ENCODE measurements at places on chromosomes 13 and 19.

DNA sequence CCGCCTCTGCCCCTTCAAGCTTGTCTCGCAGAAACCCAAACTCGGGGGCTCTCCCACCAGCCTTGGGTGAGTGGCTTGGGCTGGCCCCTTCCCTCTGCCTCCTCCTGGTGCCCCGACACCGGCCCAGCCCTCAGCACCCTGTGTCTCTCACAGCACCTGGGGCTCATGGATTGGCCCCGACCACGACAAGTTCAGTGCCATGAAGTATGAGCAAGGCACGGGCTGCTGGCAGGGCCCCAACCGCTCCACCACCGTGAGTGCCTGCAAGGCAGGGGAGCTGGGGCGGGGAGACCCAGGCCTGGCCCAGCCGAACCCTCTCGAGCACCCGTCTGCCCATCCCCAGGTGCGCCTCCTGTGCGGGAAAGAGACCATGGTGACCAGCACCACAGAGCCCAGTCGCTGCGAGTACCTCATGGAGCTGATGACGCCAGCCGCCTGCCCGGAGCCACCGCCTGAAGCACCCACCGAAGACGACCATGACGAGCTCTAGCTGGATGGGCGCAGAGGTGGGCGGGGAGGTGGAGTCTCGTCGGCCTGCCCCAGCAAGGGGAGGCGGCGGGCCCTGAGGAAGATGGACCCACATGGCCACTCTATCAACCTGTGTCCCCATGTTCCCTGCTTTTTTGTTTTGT, 13.6 kb downstream of the PRKCSH start:
- H3K4me3 ChIP-seq = no peak overlapping the region
- peaks cover 6% of the 10 kb centered on the region for H3K4me1 ChIP-seq
- no peak for DNase-seq
- no peaks in the 10 kb centered on the region for H3K27me3 ChIP-seq

DNA sequence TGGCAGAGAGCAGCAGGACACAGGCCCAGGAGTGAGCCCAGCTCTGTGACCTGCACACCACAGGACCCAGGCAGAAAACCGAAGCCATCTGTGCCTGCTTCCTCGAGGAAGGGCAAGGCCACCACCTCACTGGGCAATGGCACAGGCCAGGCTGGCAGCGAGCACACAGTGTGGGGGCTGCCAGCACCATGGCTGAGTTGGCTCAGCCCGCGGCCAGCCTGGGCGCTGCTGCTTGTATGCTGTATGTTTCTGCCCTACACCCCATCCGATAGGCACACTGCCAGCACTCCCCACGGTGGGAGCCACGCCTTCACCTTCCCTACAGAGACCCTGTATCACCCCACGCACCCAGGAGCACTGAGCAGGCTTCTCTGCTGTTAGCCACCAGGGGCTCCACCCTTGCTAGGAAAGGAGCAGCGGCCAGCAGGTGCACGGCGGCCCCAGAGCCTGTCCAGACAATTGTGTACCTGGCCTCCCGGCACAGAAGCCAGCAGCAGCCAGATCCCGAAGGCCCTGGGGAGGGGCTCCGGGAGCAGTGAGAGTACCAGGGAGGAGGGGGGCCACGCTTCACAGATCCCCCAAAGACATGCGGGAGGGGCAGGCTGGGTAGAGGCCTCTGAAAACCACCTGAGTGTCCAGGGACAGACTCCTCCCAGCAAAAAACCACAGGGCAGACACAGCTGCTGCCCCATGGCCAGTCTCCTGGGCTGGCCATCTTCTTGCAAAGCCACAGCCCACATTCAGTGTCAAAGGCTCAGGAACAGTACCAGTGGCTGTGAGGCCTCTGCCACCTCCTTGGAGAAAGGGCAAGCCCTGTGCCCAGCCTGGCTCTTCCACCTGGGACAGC, 56.1 kb downstream of the MLLT1 start:
- H3K27me3 ChIP-seq = no peaks in the 10 kb centered on the region
- H3K4me3 ChIP-seq = no peak overlapping the region
- DNase-seq = no peak
- peaks cover 10% of the 10 kb centered on the region for H3K36me3 ChIP-seq

GRCh38 chr19:53992211-53992610, 774 bp downstream of the CACNG6 start:
- no peaks in the 10 kb centered on the region for H3K4me1 ChIP-seq
- no peaks in the 10 kb centered on the region for H3K36me3 ChIP-seq
- H3K27ac ChIP-seq = no peak overlapping the region
- H3K4me3 ChIP-seq = peak overlapping the region; percentile 64
- H3K27me3 ChIP-seq = peaks cover 2% of the 10 kb centered on the region
- DNase-seq = no peak

DNA sequence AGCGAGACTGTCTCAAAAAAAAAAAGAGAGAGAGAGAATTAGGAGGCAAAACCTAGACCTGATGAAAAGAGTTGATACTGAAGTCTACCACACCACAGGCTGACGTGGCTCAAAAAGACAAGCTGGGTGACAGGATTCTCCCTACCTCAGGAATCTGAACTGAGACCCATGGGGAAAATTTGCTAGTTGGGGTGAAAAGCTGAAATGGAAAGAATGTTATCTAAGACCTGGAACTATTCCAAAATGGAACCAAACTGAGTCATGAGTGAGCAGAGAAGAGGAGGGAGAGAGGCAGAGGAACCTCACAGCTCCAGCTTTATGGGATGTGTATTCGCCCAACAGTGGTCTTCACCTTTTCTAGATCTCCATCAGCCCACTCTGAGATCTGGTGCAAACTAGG, 11.7 kb downstream of the SMG9 start:
- H3K4me3 ChIP-seq = no peak overlapping the region
- no peaks in the 10 kb centered on the region for H3K4me1 ChIP-seq
- H3K27me3 ChIP-seq = no peaks in the 10 kb centered on the region

GRCh38 chr13:91058066-91058465, 289.4 kb upstream of the MIR17HG start:
- no peaks in the 10 kb centered on the region for H3K4me1 ChIP-seq
- no peaks in the 10 kb centered on the region for H3K36me3 ChIP-seq
- H3K4me3 ChIP-seq = no peak overlapping the region
- no peaks in the 10 kb centered on the region for H3K27me3 ChIP-seq
- DNase-seq = no peak

DNA sequence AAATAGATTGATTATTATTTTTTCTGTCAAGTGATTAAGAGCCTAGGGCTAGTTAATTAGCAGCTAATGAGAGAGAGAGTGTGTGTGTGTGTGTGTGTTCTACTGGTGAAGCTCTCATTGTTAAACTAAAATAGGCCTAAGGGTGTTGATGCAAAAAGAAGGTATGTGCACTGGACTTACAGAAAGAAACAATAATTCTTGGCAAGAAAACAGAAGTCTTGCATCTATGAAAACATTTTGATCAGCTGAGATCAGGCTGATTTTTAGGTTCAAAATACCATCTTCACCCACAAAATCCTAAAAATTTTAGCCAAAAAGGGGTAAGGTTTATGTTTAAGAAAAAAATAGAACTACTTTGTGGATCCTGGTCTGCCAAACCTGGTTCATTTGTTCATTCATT, 106.5 kb downstream of the POSTN start:
- no peak overlapping the region for H3K4me3 ChIP-seq
- H3K27ac ChIP-seq = no peak overlapping the region
- no peak for DNase-seq
- H3K4me1 ChIP-seq = no peaks in the 10 kb centered on the region

DNA sequence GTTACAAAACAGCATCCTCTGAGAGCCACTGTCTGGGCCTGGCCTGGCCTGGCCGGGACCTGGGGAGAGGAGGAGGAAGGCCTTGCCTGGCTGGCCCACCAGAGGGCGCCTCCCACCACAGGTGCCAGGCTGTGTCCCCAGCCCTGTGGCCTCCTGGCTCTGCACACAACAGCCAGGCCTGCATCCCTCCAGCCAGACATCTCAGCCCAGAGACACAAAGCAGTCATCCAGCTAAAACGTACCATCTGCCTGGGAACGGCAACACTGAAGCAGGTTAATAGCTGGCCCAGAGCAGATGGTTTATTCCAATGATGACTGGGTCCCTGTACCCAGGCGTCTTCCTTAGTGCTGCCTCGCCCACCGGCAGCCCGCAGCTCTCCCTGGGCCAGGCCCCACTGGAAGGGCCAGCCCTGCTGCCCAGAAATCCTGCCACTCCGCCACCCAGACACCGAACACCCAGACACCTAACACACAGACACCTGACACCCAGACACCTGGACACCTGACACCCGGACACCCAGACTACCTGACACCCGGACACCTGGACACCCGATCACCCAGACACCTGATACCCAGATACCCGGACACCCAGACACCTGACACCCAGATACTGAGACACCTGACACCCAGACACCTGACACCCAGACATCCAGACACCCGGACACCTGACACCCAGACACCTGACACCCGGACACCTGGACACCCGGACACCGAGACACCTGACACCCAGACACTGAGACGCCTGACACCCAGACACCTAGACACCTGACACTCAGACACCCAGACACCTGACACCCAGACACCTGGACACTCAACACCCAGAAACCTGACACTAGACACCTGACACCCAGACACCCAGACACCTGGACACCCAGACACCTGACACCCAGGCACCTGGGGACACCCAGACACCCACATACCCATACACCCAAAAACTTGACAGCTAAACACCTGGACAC, 20.1 kb downstream of the C19orf12 start:
- H3K4me1 ChIP-seq = no peaks in the 10 kb centered on the region
- no peaks in the 10 kb centered on the region for H3K27me3 ChIP-seq
- no peaks in the 10 kb centered on the region for H3K36me3 ChIP-seq
- no peak overlapping the region for H3K4me3 ChIP-seq
- DNase-seq = peak; percentile 92

- DNase-seq = no peak
- H3K4me1 ChIP-seq = no peaks in the 10 kb centered on the region
- H3K36me3 ChIP-seq = no peaks in the 10 kb centered on the region
- no peak overlapping the region for H3K27ac ChIP-seq
These were observed 815.9 kb downstream of the PCDH9 start for GRCh38 chr13:66414066-66414800.

GRCh38 chr13:66775196-66775595, 454.9 kb downstream of the PCDH9 start:
- no peak overlapping the region for H3K4me3 ChIP-seq
- no peak for DNase-seq
- H3K36me3 ChIP-seq = no peaks in the 10 kb centered on the region
- H3K4me1 ChIP-seq = no peaks in the 10 kb centered on the region

- no peaks in the 10 kb centered on the region for H3K4me1 ChIP-seq
- DNase-seq = no peak
- no peaks in the 10 kb centered on the region for H3K36me3 ChIP-seq
- H3K4me3 ChIP-seq = no peak overlapping the region
- H3K27me3 ChIP-seq = no peaks in the 10 kb centered on the region
These were observed 98.8 kb upstream of the SERP2 start for GRCh38 chr13:44274771-44275205.

- DNase-seq = no peak
- peaks cover 9% of the 10 kb centered on the region for H3K36me3 ChIP-seq
- no peaks in the 10 kb centered on the region for H3K27me3 ChIP-seq
- no peak overlapping the region for H3K27ac ChIP-seq
- H3K4me1 ChIP-seq = peaks cover 12% of the 10 kb centered on the region
These were observed 1.7 kb downstream of the MPV17L2 start for GRCh38 chr19:18194554-18195238.

GRCh38 chr19:35287713-35288112, 4.2 kb upstream of the MAG start:
- H3K4me1 ChIP-seq = peaks cover 12% of the 10 kb centered on the region
- no peaks in the 10 kb centered on the region for H3K27me3 ChIP-seq
- H3K27ac ChIP-seq = no peak overlapping the region
- no peak overlapping the region for H3K4me3 ChIP-seq
- DNase-seq = no peak

- H3K36me3 ChIP-seq = peaks cover 2% of the 10 kb centered on the region
- no peak for DNase-seq
- no peak overlapping the region for H3K4me3 ChIP-seq
- H3K27ac ChIP-seq = no peak overlapping the region
- no peaks in the 10 kb centered on the region for H3K4me1 ChIP-seq
- no peaks in the 10 kb centered on the region for H3K27me3 ChIP-seq
These were observed 71.3 kb downstream of the DPF1 start for GRCh38 chr19:38152461-38153379.

GRCh38 chr19:7078008-7078407, 8.5 kb downstream of the ZNF557 start:
- no peaks in the 10 kb centered on the region for H3K27me3 ChIP-seq
- no peak overlapping the region for H3K27ac ChIP-seq
- no peak overlapping the region for H3K4me3 ChIP-seq
- DNase-seq = no peak

- no peak overlapping the region for H3K27ac ChIP-seq
- H3K4me1 ChIP-seq = no peaks in the 10 kb centered on the region
- DNase-seq = no peak
- H3K27me3 ChIP-seq = no peaks in the 10 kb centered on the region
- H3K36me3 ChIP-seq = peaks cover 2% of the 10 kb centered on the region
These were observed 68.6 kb downstream of the DPF1 start for GRCh38 chr19:38155453-38155852.

GRCh38 chr19:46972311-46972710, 47.3 kb upstream of the NPAS1 start:
- H3K27me3 ChIP-seq = no peaks in the 10 kb centered on the region
- no peak overlapping the region for H3K4me3 ChIP-seq
- H3K36me3 ChIP-seq = peaks cover 3% of the 10 kb centered on the region
- peaks cover 14% of the 10 kb centered on the region for H3K4me1 ChIP-seq

- H3K4me1 ChIP-seq = peaks cover 13% of the 10 kb centered on the region
- no peak overlapping the region for H3K27ac ChIP-seq
- no peak overlapping the region for H3K4me3 ChIP-seq
- H3K27me3 ChIP-seq = peaks cover 13% of the 10 kb centered on the region
These were observed 4.5 kb upstream of the ELAVL3 start for GRCh38 chr19:11485245-11485837.

DNA sequence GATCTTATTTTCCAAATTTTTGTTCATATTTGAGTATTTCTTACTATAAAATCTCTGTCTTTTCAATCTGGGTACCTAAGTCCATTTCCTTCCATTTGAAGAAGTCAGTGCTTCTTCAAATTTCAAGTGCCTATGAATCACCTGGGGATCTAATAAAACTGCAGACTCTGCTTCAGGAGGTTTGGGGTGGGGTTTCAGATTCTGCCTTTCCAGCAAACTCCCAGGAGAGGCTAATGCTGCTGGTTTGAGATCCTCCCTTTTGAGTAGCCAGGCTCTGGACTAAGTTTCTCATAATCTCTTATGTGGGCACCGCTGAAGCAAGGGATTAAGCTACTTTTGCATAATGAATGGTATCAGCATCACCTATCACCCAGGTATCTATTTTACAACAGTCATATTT, 242.4 kb downstream of the RGCC start:
- no peaks in the 10 kb centered on the region for H3K27me3 ChIP-seq
- no peaks in the 10 kb centered on the region for H3K36me3 ChIP-seq
- H3K4me1 ChIP-seq = peaks cover 4% of the 10 kb centered on the region
- H3K27ac ChIP-seq = no peak overlapping the region

DNA sequence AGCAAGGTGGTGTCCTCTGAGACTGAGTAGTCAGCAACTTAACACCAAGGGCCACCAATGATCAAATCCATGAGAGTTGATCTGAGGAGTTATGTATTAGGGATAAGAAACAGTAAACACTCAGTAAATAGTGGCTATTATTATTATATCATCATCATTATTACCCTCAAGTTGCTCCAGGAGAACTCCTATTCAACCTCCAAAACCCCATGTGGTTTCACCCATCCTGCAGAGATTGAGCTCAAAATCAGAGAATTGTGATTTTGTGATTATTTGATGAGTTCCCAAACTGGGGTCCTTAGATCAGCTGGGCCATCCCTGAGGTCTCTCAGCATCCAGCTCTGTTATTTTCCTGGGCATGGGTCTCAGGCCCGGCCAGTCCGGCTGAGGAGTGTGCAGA, 3.5 kb upstream of the CGB7 start:
- peaks cover 10% of the 10 kb centered on the region for H3K27me3 ChIP-seq
- no peaks in the 10 kb centered on the region for H3K36me3 ChIP-seq
- DNase-seq = no peak

- H3K36me3 ChIP-seq = no peaks in the 10 kb centered on the region
- DNase-seq = no peak
- H3K4me1 ChIP-seq = no peaks in the 10 kb centered on the region
- peaks cover 3% of the 10 kb centered on the region for H3K27me3 ChIP-seq
These were observed 79.5 kb upstream of the GJB6 start for GRCh38 chr13:20311596-20311995.

Data from H1 (cell line).